ENCODE measurements at places on chromosomes 5 and 9. TPM values are rescaled to one million over a fixed set of nuclear protein-coding genes. Genes with fewer than 3 reads are reported as not detected.

DNA sequence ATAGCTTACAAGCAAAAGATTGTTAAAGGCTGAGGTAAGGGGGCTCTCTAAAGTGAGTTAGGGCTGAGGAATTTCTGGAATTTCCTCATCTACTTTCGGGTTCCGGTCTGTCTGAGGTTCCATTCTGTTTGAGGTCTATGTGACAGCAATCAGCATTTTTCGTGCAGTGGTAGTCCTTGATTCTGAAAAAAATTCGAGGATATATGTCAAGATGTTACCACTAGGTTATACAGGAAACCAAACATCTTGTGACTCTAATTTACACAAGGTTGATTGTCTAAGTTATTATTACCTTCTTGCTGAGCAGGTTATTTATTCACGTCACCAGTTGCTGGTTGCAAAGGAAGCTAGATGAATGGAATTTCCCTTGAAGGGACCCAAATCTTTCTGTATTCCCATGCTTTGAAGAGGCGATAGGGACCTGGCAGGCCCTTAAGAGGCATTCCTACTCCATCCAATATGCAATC is 35.2 kb downstream of the RLN2 start:
- peak; percentile 2 for DNase-seq

- no peak for DNase-seq
Measured at GRCh38 chr5:187042-187431, 4.3 kb upstream of the LRRC14B start.

GRCh38 chr9:119662329-119662728 is 293.1 kb upstream of the BRINP1 start:
- no peak for DNase-seq

DNA sequence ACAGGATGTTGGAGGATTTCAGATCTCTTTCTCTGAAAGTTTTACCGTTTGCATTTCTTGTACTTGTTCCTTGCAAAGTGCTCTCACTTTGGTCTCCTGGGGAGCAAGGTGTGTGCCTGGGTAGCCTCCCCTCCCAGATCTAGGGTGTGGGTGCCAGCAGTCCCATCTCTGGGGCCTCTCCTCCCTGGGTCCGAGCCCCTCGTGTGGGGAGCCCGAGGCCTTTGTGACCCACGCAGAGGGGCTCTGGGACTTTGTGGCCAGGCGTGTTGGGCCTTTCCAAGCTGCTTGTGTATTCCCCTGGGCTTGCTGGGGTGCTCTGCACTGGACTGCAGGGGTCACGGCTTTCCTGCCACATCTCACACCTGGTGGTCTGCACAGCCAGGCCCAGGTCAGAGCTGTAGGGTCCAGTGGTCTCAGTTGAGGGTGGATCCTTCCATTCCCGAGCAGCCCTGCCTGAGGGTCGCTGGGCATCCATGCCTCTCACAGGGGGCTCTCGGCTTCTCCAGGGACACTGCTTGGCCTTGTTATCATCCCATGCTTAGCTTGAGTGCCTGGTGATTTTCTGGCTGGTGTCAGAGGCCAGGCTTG is 96.3 kb downstream of the CACNA1B start:
- no peak for DNase-seq

- no peak for DNase-seq
Measured at GRCh38 chr9:3478549-3478953, 47.2 kb downstream of the RFX3 start.

GRCh38 chr5:86786955-86787354 is 169.2 kb downstream of the COX7C start:
- no peak for DNase-seq

DNA sequence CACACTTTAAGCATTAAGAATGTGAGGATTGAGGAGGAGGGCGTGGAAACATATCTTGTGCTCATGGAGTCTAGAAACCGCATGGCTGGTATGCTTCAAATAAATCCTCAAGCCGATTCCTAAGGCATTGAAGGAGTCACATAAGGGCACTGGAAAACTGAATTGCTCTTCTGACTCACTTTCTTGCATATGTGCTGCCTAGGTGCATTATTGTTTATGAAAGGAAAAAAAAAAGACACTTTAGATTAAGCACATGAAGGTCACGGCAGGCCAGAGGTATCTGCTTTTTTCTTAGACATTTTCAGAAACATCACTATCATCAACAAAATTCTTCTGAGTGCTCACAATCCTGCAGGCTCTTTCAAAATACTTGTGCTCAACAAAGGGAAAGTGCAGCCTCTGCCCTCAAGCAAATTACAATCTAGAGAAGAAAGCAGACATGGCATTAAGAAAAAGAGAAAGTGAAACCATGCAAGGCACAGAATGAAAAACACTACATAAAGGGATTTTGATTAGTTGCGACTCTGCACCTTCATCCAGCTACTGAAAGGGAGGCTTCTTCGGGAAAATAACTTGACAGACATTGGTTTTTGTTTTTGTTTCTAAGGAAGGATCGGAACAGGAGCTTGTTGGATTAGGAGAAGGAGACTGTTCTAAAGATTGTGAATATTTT is 2117.6 kb downstream of the MAT2B start:
- no peak for DNase-seq

DNA sequence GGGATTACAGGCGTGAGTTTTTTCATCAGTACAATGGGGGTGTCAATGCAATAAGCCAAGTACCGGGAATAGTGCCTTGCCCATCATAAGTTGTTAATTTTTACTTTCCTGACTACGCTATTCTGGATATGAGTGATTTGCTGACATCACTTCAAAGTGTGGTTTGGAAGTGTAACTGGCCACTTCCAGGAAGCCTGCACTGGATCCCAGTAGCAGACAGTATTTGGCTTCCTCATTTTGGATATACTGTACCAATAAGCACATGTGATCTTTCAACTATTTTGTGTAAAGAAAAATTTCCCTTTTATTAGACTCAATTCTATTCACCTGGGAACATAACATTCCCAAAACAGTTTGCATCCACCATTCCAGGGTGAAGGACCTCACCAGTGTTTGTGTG is 417.7 kb upstream of the KLF4 start:
- no peak for DNase-seq

DNA sequence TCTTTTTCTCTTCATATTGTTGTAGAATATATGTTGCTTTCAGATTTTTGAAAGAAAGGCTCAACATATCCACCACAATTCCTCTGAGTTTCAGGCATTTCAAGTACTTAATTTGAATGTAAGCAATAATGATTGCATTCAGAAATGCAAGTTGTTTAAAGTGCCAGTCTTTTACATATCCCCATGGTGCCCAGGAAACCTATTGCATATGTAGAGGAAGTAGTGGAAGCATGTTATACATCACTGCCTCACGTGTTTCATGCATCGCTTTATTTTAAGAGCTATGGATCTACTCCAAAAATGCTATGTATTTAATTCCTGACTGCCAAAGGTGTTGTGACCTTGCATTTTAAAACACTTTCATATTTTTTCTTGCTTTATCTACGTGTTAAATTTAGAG is 28.1 kb downstream of the CPEB4 start:
- no peak for DNase-seq

- DNase-seq = no peak
Measured at GRCh38 chr5:143008032-143008431, 237.9 kb downstream of the ARHGAP26 start.

GRCh38 chr9:135674977-135675376 is 11.9 kb downstream of the LCN9 start:
- DNase-seq = no peak

GRCh38 chr5:53613061-53613460 is 52.6 kb downstream of the NDUFS4 start:
- DNase-seq = no peak

- no peak for DNase-seq
Measured at GRCh38 chr5:24290536-24290935, 354.2 kb downstream of the CDH10 start.

GRCh38 chr5:129906177-129906887 is 2.1 kb downstream of the CHSY3 start:
- peak; percentile 40 for DNase-seq

DNA sequence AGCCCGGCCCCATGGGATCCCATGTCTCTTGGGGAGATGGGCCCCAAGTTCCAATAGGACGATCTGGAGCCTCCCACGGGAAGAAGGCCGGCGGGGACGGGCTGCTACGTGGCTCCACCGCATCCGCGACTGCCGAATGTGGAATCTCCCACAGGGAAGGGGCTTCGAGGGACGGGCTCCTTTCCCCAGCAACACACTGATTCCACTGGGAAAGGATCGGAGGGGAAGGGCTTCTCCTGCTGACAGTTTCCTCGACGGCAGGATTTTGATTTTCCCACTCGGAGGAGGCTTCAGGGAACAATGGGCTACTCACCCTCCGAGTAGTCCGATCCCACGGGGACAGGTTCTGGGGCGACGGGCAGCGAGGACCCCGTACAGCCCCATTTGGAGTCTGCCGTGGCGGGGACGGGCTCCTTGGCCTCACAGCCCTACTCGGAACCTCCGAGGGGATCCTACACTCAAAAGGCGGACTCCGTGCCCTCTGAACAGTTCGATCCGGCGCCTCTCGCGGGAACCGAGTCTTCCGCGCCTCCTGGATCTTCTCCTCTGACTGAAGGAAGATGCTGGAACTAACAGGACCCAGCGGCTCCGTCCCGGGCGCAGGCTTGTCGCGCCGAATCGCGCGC is 1.3 kb downstream of the PROB1 start:
- DNase-seq = no peak

- no peak for DNase-seq
Measured at GRCh38 chr5:53884417-53884816, 324.0 kb downstream of the NDUFS4 start.

DNA sequence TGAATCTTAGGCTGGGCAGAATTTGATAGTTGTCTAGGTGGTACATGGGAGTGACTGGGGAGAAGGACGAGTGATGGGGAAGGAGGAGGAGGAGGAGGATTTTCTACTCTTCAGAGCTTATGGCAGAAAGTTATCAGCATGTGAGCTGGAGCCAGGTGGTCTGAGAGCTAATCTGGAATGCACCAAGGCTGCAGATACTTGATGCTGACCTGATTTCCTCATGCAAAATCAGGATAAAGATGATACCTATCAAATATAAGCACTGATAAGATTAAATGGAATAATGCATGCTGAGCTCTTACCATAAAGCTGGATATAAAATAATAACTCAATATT is 250.4 kb downstream of the SEMA5A start:
- DNase-seq = no peak

- DNase-seq = no peak
Measured at GRCh38 chr5:124889486-124889825, 143.0 kb upstream of the ZNF608 start.

GRCh38 chr9:137429546-137429890 is 6.3 kb downstream of the NOXA1 start:
- DNase-seq = no peak

- DNase-seq = no peak
Measured at GRCh38 chr9:14245901-14246525, 67.9 kb downstream of the NFIB start.

DNA sequence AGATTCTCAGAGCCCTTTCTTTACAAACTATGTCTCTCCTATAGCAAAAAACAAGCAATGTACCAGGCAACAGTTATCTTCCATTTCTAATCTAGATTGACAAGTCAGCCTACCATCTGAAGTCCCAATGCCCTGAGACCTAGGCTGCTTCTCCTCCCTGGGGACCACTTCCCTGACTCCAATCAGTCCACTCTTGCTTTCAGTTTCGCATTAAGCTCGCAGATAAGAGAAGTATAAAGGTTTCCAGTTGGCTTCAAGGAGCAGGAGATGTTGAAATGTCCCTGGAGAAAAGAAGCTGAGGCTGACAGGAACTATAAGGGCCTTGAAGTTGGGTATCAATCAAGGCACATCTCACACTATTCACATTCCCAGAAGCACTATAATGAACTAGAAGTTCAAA is 32.3 kb downstream of the ERP44 start:
- peak; percentile 40 for DNase-seq

DNA sequence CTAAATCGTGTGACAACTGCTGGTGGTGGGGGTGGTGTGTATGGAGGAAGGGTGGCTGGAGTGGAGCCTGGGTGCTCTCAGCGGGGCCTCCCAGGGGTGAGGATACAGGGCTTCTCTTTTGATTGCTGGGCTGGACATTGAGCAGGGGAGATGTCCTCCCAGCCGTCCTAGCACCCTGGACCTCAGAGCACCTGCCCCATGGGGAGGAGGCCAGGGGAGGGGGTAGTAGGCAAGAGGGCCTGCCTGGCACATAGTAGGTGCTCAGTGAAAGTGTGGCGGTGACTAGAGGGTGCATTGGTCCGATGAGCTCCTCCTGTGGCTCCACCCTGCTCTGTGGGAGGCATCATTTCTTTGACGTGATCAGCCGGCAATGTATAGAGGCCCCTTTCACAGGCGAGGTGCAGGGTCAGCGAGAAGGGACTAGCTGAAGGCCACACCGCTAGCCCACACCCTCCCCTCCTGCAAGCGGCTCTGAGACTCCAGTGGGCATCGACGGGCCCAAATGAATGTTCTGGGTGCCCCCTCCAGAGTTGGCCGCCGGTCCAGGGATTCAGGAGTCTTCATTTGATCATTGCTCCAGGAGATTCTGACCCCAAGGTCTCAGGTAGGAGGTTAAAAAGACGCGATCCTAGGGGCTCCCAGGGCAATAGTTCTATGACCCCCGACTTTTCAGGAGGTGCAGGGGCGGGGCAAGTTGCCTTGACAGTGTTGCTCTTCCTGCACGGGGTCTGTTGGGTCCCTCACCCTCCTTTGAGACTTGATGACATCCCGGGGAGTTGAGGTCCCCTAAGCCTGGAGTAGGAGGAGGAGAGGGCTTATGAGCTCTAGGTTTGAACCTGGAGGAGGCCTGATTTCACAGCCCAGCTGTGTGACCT is 255.5 kb downstream of the PBX3 start:
- no peak for DNase-seq

DNA sequence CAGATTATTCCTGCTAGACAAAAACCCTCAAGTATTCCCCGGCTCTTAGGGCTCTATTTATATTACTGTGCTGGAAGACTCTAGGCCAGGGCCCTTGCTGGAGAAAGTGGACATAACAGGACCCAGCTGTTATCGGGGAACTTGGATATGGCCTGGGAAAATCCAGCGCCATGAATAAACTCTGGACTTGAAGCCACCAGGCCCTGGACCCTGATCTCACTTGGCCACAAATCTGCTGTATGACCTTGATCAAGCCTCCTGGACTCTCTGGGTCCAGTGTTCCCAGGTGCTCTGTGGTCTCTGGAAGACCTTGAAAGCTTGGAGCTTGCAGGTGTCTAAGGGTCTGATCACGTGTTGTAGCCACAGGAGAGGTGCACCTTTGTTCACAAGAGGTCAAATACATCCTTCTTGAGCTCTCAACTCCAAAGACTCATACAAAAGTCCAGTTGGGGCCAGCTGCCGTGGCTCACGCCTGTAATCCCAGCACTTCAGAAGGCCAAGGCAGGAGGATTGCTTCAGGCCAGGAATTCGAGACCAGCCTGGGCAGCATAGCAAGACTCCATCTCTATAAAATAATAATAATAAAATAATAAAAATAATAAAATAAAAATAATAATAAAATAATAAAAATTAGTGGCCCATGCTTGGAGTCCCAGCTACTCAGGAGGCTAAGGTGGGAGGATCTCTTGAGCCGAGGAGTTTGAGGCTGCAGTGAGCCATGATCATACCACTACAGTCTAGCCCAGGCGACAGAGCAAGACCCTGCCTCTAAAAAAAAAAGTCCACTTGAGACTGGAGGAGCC is 26.5 kb downstream of the COL27A1 start:
- DNase-seq = peak; percentile 85

- no peak for DNase-seq
Measured at GRCh38 chr5:158925314-158925713, 174.4 kb downstream of the EBF1 start.

The SHOC1 gene
- polyA plus RNA-seq = 0.27 TPM

The SOX30 gene
- polyA plus RNA-seq = 0.46 TPM

The ELOVL7 gene
- 5.0 TPM for polyA plus RNA-seq

The PCSK1 gene
- 0.63 TPM for polyA plus RNA-seq

The DTWD2 gene
- 5.8 TPM for polyA plus RNA-seq

The KIAA0825 gene
- 7.4 TPM for polyA plus RNA-seq

The FBXO10 gene
- 10.0 TPM for polyA plus RNA-seq

The FGF1 gene
- 2.2 TPM for polyA plus RNA-seq

The NEUROG1 gene
- polyA plus RNA-seq = not detected

The QSOX2 gene
- 9.1 TPM for polyA plus RNA-seq

The PCDHB3 gene
- polyA plus RNA-seq = 3.2 TPM

The UNC5A gene
- polyA plus RNA-seq = 0.70 TPM
